HuH-7 (cell line): ENCODE measurements at places on chromosomes 6 and 20.

- no peak for DNase-seq
These were observed 8.6 kb upstream of the FAM110A start for GRCh38 chr20:824916-825315.

DNA sequence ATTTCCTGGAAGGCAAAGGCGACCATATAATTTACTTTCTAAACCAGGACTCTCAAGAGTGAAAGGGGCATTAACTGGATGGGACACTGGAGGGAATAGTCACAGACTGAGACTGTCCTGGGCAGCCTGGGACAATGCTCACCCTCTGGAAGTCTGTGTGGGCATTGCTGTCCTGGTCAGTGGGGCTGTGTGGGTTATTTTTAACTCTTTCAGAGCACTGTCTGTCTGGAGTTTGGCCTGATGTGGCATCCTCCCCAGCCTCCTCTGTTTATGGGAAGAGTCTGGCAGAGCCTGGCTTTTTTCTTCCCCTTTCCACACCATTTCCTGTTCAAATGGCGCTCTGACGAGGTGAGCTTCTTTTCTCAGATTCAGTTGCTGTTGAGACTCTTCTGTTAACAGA lies 11.7 kb downstream of the DAAM2 start:
- DNase-seq = no peak

- no peak for DNase-seq
These were observed 121.1 kb downstream of the FOXA2 start for GRCh38 chr20:22462975-22463914.

DNA sequence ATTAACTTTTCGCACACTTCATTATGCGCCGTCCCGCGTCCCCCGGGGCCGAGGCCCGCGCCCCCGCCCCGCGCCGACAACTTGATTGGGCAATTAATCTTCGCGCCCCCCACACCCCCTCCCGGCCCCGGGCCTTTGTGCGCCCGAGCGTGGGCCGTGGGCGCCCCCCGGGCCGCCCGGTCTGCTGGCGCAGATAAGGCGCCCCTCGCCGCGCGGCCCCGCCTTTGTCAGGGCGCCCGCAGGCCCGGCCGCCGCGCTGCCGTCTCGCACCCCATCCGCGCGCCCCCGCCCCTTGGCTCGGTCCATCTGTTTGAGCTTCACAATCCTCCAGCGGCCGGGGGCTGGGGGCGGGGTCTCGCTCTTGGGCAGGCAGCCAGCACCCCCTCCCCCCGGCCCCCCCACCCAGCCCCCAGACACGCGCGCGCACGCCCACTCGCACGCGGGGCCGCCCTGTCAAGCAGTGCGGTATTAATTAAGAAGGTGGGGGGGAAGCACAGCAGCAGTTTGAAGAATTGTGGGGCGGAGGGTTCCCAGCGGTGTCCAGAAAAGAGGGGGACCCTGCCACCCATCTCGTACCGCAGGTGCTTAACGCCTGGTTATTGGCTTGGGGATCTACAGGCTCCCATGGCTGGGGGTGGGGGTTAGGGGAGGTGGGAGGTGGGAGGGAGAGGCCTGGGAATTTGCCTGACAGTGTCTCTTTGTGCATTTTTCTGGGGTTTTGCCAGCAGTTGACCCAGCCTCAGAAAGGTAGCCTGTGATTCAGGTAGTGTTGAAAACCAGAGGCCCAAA lies 34.6 kb upstream of the SCRT2 start:
- no peak for DNase-seq

DNA sequence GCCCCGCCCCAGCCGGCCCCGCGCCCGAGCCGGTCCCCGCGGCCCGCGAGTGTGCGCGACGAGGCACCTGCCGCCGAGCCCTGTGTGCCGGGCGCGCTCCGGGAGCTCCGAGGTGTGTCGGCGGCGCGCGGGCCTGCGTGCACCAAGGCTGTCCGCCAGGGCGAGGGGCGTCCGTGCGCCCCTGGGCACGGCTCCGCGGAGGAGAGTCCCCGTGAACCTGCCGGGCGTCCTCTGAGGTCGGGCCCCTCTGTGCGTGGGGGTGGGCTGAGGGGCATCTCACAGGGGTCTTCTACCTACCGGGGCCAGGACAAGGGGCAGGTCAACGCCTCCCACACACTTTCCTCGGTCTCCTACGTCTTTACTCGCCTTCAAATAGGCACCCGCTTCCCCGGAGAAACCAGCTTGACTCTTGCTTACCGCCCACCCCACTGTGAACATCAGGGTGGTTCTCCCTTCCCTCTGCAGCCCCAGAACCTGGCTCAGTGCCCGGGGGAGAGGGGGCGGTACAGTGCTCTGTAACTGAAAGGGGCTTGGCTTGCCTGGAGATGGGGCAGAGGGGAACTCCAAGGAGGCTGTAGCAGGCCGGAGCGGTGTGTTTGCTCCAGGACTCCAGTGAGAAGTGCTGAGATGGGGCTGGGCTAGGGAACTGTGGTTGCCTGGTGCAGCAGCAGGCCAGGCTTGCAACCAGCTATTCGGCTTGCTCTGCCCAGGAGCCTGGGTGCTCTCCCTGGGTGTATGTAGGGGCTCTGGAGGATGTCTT lies at the start of gene SAMD10:
SAMD10 (minus strand) TSS at position 86 of the 760 bp plus-strand sequence. CDS start 175 bp downstream, outside the sequence.
- peak; percentile 67 for DNase-seq

- DNase-seq = no peak
These were observed 256.5 kb upstream of the PRND start for GRCh38 chr20:4465212-4465611.

DNA sequence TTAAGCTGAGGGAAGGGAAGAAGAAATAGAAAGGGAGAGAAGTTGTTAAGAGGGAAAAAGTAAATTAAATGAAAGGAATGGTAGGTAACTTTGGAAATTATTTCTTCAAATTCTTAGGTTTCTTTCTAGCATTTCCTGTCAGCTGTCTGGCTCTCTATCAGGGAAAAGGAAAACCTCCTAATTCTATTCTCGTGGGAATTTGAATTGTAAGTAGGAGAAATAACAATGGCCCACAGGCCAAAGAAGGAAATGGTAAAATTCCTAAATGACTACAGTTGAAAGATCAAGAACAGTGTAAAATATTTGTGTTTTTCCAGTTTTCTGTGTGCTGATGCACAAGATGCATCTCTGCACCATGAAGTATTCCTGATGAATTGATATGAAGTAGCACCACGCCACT lies 173.0 kb downstream of the IBTK start:
- DNase-seq = no peak

DNA sequence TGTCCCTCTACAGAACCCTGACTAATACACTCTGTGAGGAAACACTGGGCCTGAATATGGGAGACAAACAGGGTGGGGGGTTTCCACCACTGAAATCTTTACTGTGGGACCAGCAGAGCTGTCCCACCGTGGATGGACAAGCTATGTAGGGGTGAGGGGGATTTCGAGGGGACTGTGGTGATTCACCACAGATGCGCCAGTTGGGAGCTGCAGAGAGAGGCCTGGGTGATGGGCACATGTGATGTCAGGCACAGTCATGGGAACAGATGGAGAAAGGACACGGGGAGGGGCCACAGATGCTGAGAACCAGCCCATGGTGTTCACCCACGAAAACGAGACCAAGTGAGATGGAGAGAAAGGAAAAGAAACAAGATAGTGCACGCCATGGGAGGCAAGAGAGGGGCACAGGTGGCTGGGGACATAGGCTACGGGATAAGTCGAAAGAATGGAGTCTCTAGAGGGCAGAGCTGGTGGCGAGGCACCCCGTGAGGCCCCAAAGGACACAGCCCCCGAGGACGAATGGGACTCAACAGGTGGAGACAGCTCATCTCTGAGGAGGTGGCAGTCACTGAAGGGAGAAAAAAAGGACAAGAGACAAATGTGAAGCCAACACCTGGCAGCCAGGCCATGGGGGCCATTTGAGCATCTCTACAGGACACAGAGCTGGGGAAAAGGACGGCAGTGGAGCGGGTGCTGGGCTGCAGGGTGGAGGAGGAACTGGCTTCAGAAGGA lies 10.5 kb upstream of the RAMACL start:
- DNase-seq = no peak

DNA sequence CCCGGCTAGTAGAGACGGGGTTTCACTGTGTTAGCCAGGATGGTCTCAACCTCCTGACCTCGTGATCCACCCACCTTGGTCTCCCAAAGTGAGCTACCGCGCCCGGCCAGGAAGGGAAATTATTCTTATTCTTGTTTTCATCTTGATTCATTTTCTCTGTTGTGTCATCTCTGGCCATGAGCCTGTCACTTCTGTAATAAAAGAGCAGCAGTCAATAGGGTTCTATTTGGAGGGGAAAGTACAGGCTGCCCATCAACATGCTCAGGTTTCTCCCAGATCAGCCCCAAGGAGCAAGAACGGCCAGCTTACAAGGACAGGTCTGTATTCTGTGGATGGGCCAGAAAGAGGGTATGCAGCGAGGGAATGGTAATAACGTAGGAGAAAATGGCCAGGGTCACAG lies 345.0 kb downstream of the PREX1 start:
- DNase-seq = no peak

DNA sequence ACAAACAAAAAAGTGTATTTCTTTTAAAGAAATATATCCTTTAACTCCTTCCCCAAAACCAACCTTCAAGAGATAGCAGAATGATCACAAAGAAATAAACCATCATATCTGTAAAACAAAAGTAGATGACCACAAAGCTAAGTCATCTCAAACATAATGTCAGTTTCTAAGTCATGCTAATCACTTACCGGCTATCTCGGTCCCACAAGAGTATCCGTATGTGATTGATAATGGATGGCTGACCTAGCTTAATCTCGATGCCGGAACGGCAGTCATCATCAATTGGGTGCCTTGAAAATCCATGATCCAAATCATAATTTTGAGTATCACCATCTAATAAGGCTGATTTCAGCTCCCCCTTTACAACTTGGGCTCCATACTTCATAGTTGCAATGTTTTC lies 59.7 kb downstream of the BTBD9 start:
- no peak for DNase-seq

DNA sequence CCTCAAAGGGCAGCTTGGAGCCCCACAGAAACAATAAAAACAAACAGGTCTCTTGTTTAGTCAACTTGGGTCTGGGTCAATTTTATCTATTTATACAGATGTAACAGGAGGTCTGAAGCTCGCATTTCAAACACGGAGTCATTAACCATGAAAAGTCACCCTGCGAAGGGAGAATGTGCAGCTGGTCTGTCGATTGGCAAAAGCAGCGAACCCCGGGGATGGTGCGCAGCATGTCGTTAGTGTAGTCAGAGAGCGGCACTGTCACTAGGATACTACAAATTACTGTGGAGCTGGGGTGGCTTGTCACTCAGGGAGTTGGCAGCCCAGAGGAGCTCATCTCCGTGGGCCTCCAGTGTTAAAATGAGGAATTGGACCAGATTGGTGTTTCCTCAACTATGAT lies 190.4 kb upstream of the ARG1 start:
- DNase-seq = no peak

GRCh38 chr6:79307321-79308036 lies 73.0 kb upstream of the HMGN3 start:
- DNase-seq = no peak

- DNase-seq = no peak
These were observed 26.1 kb upstream of the ZBTB2 start for GRCh38 chr6:151417477-151417876.

DNA sequence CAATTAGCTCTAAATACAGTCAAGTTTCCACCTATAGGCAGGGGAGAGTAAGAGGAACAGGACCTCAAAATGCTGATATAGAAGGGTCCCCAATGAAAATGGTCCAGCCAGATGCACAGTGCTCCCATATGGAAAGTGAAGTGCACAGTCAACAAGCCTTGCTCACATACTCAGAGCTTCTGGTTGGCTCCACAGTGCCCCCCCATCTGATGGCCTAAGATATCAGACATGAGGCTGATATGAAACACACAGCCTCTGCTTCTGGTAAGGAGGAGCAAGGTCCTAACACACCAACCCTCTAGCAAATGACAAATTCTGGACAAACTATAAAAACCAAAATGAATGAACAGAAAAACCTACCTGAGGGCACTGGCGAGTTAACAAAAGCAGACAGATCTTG lies 111.4 kb upstream of the EMILIN3 start:
- DNase-seq = no peak

DNA sequence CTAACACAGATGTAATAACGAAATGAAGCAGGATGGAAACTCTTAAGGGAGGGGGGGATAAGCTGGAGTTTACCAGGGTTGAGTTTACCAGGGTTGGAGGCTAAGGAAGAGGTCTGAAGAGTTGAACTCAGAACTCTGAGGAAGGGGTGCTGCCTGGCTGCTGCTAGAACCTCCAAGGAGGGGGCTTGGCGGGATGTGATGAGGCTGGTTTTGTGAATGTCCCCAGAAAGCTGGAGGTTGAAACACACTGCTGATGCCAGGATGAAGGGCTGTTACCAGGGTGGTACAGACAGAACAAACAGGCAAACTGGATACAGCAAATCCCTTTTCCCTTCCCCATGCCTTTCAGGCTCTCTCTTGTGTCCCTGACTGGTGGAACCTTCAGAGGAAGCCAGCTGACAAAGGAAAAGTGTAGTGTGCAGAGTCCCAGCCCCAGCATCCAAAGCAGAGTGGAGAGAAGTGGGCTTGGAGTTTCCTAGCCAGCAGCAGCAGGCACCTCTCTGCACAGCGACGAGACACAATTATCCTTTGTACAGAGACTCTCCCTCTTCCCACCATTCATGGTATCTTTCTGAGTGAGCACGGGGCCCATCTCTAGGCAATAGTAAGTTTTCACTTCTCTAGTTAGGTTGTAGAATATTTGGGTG lies 23.7 kb downstream of the UBE2V1 start:
- no peak for DNase-seq

GRCh38 chr20:23654000-23654399 lies 16.2 kb upstream of the CST3 start:
- no peak for DNase-seq

DNA sequence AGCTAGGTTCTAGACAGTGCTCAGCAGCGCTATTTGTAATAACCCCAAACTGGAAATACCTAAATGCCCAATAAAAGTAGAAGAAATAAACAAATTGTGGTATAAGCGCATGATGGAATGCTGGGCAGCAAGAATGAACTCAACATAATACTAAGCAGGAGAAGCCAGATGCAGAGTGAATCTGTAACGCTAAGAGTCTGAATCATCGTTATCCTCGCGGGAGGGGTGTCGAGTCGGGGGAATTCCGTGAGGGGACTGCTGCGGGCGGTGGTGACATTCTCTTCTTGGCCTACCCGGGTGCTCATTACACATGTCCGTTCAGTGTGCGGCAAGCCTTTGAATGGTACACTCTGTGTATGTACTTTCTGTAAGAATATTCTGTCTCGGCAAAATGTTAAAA lies 83.7 kb downstream of the SULF2 start:
- no peak for DNase-seq

DNA sequence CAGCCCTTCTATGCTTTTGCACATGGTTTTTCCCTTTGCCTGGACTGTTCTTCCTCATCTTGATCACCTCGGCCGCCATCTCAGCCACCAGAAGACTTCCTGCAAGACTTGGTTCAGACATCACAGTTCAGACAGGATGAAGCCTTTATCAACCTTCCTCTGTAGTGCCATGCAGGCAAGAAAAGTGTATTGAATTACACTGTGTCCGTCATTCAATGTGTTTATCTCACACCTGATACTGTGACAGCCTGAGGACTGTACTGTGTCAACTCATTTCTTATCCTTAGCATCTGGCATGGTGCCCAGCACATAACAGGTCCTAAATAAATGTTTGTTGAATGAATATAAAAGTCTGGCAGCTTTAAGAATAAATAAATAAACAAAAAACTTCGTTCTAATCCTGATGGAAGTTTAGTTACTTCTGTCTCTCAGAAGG lies 133.3 kb upstream of the MAN1A1 start:
- DNase-seq = no peak

- DNase-seq = no peak
These were observed 32.7 kb downstream of the HLA-A start for GRCh38 chr6:29974901-29975560.

- no peak for DNase-seq
These were observed 442.6 kb upstream of the MARCKS start for GRCh38 chr6:113414511-113414910.
